ENCODE measurements at places on chromosomes 6 and 20.

DNA sequence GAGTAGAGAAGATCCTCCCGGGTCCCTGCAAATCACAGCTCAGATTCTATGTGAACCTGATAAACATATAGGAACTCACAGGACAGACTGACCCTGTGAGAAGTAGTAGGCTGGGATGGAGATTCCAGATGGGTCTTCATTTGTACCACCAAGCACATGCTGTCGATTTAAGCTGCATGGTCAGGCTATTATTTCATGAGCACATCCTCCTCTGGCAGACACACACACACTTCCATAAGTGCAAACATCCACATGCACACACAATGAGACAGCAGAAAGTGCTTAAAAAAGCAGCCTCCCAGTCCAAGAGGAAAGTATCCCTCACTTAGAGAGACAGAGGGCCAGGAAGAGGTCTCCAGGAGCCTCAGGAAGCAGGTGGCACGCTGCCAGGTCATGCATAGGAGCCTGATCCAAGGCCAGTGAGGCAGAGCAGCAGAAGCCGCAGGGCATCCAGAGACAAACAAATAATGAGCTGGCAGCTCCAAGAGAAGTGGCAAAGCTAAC is 131.8 kb downstream of the UNC5CL start:
- peak; percentile 79 for DNase-seq

GRCh38 chr6:155415953-155416352 is 39.7 kb downstream of the NOX3 start:
- no peak for DNase-seq

DNA sequence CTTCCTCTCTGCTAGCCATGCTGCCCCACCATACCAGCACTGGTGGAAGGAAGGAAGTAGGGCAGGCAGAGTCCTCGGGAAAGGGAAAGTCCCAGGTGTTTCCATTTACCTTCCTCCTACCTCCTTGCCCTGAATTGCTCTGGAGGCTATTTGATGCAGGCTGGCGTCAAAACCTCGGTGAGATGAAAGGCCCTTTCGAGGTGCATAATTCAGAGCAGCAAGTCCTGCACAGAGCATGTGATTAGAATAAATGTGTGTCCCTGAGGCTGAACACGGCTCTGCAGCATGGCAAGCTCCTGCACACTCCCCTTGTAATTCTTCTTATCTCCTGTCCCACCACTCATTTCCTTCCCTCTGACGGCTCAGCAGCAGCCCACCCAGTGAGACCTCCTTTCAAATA is 98.7 kb upstream of the LRFN2 start:
- no peak for DNase-seq

DNA sequence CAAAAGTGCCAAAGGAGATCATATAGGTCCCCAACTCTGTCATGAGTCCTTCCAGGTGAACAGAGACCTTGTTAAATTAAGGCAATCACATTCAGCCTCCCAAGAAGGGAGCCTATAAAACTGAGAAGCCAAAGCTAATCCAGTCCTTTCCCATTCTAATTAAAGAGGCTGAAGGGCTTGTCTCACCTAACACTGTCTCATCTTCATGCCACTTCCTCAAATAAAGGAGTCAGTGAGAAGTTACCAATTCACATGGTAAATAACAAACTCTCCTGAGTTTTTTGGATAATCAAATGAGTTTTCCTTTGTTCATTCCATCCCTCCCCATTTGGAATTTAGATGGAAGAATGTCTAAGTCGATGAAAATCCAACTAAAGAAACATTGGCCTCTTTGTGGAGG is 242.8 kb downstream of the UST start:
- no peak for DNase-seq

DNA sequence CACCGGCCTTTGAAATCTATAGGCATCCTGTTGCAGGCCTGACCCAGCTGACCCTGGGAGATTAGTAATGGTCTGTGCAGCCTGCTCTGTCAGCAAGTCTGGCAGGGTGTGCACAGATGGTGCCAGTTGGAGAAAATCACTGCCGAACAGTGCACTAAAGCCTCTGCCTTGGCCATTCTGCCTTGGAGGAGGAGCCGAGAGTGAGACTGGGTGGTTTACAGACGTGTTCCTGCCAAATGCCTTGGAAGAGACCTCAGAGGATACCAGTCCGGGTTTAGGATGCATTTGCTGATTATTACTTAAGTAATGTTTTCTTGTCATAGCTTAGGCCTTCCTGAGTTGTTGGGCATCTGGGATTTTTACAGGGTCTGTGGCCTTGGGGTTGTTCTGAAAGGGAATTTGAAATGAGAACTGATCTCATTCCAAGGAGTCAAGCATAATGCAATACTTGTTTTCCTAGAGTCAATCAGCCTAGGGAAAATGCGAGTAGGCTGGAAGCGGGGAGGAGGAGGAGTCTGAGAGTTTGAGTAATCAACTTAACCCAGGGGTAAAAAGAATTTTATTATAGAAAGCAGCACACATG is 292.1 kb downstream of the SOX4 start:
- DNase-seq: peak; percentile 35

- no peak for DNase-seq
These were observed 21.3 kb downstream of the HLA-E start for GRCh38 chr6:30510419-30511168.

DNA sequence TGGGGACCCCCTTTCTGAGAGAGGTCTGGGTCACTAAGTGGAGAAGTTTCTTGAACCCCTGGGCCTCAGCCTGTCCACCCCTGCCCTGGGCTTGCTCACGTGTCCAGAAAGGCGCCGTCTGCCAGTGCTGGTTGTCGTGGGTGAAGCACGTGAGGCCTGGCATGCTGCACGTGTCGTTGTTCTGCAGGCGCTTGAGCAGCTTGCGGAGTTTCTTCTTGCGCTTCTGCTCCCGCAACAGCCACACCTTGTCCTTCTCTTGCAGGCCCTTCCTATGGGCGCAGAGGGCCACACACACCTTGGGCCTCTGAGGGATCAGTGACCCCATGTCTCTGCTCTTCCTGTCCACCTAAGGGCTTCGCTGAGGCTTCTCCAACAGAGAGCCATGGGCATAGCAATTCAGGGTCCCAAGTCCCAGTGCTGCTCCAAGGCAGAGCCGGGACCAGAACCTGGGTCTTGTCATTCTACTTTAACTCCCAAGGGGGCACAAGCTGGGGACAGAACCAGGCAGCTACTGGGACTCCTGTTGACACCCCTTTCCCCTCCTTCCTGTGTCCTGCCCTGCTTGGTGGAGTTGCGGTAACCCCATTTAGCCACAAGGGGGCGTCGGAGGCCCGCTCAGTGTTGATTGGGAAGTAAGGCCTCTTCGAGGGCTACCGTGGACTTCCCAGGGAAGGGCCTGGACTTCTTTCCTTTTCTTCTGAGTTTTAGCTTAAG is 121.8 kb downstream of the SULF2 start:
- peak; percentile 34 for DNase-seq

DNA sequence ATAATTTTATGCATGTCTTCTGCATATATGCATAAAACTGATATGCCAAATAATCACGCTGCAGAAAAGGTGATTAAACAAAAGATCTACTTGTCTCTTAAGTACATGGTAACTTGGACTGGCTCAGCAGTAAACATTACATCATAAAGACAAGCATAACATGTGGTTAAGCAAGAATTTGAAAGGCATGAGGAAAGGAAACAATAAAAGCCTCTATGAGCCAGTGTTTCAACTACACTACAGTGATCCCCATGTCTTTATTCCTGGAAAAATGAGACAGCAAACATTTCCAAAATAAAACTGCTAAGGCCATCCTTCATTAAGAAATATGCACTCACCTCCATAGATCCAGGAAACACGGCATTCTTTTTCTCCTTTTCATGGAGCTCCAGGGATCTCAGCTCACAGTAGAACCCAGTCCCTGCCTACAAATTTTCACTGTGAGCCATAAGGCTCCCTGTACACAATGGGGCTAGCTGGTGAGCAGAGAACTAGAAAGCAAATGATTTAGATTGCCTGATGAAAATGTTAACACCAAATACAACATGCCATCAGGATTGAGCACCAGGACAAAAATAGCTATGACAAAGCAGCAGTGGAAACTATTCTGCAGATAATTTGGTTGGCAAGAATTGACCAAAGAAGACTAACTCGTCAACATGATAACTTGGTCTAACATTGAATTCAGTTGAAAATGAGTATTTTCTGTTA is 156.1 kb downstream of the COL21A1 start:
- DNase-seq: no peak

- DNase-seq: no peak
These were observed 93.2 kb downstream of the DLGAP4 start for GRCh38 chr20:36399147-36399968.

GRCh38 chr6:54255886-54256285 is 52.4 kb upstream of the TINAG start:
- no peak for DNase-seq
